ENCODE measurements at places on chromosomes 12 and 14.
A peak's percentile ranks its signal among the peaks of the same experiment; 100 is the strongest.

- DNase-seq, result peak; percentile 46
Observed at GRCh38 chr14:90381999-90382451, 14.8 kb upstream of the CALM1 start.

DNA sequence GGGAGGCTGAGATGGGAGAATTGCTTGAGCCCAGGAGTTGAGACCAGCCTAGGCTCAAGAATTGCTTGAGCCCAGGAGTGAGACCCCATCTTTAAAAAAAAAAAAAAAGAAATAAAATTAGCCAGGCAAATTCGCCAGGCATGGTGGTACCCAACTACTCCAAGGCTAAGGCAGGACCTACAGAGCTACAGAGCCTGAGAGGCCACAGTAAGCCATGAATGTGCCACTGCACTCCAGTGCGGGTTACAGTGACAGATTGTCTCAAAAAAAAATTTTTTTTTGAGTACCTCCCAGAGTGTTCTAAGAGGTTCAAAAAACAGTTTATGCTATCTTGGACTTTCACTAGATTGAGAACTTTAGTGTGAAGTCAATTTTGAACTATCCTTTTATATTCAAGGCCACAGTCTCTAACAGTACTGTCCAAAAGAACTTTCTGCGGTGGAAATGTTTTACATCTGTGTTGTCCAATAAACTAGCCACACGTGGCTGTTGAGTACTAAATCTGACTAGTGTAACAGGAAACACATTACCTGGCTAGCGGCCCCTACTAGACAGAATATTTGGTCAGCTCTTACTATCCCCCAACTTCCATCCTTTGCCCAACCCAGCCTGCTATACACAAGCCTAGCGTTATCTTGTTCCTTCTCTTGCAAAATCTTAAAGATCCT lies 2.4 kb downstream of the RPL36AL start:
- no peak for DNase-seq

- DNase-seq, result no peak
Observed at GRCh38 chr14:54935958-54936357, 33.3 kb upstream of the GCH1 start.

GRCh38 chr12:68977335-68977734 lies 44.4 kb upstream of the CPM start:
- DNase-seq, result no peak

DNA sequence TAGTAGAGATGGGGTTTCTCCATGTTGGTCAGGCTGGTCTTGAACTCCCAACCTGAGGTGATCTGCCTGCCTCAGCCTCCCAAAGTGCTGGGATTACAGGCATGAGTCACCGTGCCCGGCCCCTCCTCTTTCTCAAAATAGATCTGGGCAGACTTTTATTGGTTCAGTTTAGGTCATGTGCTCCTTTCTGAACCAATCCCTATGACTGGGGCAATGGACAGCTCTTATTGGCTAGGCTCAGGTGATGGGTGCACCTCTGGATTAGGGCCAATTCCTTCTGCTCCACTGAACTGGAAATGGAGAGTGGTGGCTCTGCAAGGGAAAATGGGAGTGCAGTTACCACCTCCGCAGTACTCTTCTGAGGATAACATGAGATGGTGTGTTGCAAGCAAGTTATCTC lies 6.2 kb upstream of the ATP6V0A2 start:
- DNase-seq, result no peak

- peak; percentile 52 for DNase-seq
Observed at GRCh38 chr12:56029666-56030293, 8.9 kb downstream of the IKZF4 start.

DNA sequence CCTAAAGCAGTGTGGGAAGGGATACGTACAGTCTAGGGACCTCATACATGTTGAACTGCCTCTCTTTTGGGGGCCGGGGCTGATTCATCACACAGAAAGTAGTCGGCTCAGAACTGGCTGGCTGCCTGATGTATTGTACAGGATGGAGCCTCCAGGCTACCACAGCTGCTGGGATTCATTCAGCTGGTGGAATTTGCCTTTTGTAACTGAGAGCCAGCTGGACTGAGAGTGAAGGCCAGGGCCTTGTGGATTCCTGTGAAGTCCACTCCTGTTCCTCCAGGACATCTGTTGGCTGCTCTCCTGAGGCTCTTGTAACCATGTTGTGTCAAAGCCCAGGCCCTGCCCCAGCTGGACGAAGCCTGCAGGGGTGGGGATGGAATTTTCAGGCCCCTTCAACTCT lies 116.3 kb upstream of the PRICKLE1 start:
- no peak for DNase-seq

- DNase-seq, result no peak
Observed at GRCh38 chr14:77964586-77964985, 164.7 kb downstream of the ADCK1 start.

DNA sequence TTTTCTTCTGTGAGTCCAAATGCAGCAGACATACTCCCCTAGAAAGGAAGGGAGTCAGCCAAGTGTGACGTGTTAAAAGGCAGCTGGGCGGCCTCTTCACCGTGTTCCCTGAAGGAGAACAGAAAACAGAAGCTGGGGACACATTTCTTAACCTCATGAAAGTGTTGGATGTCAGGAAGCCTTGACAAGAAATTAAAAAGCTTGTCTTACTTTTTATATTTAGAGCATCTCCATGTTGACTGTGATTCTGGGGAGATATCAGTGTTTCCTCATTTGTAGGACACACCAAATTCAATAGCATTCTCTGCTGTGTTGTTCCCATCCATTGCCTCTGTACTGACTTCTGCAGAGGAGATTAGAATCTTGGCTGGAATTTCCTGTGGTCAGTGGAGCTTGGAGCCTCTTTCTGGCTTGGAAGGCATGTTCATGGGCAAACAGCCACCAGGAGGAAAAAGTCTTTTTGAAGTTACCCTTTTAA lies 93.7 kb downstream of the RMST start:
- no peak for DNase-seq

DNA sequence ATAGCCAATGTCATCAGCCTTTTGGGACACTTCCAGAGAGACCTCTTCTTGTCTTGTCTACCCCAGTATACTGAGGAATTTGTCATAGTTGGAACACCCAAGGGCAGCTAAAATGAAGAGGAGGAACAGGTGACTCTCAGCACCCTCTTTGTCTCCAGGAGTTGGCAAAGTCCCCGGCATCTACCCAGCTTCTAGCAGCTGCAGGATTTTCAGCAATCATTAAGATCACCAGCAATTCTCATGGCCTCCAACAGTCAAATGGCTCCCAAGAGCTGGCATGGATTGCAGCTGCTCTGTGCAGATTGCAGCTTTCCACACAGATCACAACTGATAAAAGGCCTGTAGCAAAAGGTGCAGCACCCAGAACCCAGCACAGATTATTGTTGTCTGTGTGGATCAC lies 32.9 kb downstream of the RERGL start:
- DNase-seq, result no peak

DNA sequence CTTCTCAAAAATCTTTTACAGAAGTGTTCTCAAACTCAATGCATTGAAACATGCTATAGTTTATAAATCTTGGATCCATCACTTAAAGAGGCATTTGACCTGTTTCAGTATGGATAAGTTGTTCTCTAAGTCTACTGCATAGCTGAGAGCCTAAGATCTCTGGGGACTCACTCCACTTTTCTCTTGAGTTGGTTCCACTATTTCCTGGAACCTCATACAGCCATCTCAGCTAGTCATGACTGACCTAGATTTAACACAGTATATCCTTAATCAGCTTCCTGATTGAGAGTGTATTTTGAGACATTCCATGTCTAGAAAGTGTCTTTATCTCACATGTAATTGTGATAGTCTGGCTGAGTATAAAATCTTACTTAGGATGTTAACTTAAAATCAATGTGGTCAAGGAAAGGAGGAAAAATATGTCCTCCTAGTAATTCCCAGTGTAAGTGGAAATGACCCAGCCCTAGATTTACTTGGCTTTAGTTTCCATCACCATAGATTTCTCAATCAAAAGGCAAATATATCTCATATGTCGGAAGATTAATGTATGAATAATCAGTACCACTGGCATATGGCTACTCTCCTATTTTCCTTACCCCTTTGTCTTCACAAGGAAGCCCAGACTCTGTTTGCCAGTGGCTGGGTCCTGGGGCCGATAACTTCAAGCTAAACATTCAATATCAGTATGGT lies 61.9 kb downstream of the KICS2 start:
- DNase-seq, result no peak

DNA sequence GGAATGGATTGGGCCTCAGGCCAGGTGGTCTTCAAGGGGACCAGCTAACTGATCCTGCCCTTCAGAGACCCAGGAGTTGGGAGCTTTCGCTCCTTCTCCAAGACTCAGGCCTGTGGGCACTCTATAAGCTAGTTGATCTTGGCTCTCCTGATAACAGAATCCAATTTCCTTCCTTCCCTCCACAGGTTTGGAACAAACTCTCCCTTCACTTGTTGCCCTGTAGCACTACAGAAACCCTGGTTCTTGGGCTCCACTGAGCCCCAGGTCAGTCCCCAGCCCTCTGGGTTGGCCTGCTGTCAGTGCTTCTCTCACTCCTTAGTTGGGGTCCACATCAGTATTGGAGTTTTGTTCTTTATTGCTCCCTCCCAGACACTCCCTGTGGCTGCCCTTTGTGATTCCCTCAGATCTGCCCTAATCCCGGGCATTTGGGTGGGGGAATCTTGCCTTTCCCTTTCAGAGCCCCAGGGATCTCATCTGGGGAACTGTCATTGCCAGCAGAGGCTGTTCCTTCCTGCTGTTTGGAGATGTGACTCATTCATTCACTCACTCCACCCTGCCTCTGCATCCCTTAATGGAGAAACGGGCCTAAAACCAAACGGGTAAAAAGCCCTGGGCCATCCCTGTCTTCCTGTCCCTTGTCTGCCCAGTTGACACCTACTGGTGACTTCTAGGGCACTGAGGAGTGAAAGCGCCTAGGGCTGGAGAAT lies 4.4 kb upstream of the GPD1 start:
- DNase-seq, result no peak

- no peak for DNase-seq
Observed at GRCh38 chr12:45994736-45995135, 4.4 kb upstream of the SCAF11 start.

GRCh38 chr12:915090-915489 lies 34.4 kb downstream of the RAD52 start:
- no peak for DNase-seq

DNA sequence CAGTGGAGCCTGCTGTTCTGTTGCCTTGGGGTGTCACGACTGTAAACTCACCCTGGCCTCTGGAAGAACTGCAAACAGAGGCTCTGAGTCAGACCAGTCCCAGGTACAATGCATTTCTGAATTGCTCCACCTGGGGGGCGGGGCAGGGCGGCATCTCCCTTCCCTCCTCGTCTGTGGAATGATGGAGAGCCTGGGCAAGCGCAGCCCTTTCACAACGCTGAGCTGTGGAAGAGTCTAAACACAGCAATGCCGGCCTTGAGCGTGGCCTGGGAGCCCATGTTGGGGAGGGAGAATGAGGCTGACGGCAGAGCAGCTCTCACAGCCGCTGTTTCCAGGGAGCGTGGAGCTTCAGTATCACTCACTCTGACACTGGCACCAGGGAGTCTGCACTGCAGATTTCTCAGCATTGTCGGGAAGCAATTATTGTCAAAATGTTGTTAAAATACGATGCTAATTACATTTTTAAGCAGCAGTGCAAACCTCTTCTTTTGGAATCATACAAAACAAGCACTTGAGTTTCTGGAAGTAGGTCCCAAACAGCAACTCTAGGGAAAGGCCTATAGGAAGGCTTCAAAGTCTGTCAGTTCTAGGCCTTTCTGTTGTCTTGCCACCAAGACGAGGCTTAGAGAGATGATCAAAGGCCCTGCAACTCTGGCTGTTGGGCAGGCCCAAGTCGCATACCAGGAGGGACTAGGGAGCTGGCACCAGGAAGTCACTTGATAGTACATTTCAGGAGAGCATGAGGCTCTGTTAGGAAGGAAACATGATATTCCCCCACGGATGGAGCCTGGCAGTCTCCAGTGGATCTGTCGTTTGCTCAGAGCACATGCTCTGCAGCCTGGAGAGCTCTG lies 244.0 kb upstream of the FKBP4 start:
- DNase-seq, result no peak

DNA sequence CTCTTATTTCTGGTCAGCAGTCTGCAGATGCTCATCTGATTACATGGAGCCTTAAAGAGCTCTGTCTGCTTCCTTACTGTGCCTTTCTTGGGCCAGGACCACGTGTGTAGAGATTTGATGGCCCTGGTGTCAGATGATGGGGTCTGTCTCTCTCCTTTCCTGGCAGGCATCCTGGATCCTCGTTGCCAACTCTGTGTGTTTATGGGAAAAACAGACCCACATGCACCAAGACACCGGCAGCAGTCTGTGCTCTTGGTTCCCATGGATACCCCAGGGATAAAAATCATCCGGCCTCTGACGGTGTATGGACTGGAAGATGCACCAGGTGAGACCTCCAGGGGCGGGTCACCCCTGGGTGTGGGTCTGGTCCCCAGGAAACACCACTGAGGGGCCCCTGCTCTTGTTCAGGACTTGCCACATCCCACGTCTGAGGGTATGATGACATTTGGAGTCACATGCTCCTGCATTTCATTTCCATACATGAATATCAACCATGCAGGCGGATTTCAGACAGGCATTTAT lies 18.5 kb upstream of the ALDH2 start:
- DNase-seq, result no peak

DNA sequence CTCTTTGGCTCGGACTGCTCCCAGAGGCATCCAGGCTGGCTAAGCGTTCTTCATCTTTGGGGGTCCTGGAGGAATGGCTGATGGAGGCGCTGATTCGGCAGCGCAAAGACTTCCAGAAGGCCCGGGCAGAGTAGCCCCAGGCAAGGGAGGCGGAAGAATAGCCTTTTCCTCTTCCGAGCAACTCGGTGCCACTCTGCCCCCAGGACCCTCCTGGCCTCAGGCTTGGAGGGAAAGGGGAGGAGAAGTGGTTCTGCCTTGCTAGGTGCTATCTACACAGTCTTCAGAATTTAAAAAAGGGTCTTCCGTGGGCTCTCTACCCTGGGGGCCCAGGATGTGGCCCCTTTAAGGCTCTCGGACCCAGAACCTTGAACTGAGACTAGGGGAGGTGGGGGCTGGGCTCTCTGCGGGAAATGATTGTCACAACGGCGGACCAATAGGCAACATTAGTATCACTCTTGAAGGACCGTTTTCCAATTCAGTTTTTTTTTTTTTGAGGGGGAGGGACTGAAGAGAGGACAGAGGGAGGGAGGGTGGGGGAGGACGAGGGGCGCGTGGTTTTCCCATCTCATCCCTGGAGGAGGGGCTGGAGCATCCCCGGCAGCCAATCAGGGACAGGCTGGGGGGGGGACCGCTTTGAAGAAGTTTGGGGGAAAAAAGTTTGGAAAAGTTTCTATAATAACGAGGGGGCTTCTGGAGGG lies at the start of gene NFATC4:
Gene NFATC4, plus strand, starts transcription at position 671 of the 698 bp plus-strand sequence. CDS start 157 bp downstream, outside the sequence.
- peak; percentile 39 for DNase-seq

DNA sequence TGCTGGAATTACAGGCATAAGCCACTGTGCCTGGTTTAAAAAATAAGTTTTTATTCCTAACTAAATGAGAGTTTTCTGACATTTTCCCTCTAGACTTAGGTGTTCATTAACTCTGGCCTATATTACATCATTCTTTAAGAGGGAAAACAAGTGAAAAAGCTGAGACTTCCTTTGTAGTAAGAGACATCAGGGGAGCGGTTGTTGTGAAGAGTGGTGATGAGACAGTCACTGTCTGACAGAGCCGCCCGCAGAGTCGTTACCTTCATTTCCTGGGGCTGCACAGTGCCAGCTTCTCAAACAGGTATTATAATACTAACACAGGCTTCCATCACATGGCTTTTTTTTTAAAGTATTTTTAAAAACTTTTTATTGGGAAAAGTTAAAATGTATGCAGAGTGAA lies 19.7 kb upstream of the TDRD9 start:
- DNase-seq, result no peak

GRCh38 chr14:37406095-37406494 lies 189.0 kb downstream of the FOXA1 start:
- no peak for DNase-seq
